ENCODE measurements at places on chromosomes 6 and 20. TPM values are rescaled to one million over a fixed set of nuclear protein-coding genes. Genes with fewer than 3 reads are reported as not detected.

GRCh38 chr6:159943968-159944598 lies 24.8 kb upstream of the IGF2R start:
- DNase-seq: no peak

DNA sequence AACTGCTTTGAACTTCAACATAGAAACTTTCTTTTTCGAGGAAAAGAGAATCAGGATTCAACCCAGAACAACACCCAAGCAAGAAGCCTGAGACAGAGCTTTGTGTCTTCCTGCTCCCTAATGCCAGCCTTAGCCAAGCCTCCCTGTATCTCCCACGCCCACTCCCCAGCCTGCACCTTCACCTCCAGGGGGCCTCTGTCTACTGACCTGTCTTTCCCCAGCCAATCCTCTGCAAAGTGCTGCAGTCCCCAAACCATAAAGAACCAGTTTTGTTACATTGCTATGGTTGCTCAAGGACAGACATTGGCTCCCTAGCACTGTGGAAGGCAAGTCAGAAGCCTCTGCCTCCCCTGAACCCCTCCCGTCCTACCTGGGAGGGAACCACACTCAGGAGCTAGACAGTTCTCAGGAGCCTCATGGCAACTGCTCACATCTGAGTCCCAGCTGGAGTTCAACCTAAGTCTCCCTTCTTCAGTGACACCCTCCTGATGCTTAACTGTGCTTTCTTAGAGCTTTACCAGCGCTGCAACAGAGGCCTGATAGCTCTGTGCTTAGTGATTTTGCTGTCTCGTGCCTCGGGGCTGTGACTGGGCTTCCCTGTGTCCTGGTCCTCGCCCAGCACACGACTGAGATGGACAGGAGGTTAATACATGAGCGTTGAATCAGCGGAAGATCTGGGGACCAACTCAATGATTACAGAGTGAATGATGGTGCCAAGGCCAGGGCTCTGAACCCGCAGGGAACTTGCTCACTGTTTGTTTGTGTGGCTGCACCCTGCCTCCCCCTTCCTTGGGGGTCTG lies 101.5 kb upstream of the DUSP22 start:
- DNase-seq: no peak

- no peak for DNase-seq
These were observed 59.7 kb upstream of the TMEM181 start for GRCh38 chr6:158500016-158500735.

GRCh38 chr6:108798670-108799353 lies 49.4 kb upstream of the ARMC2 start:
- no peak for DNase-seq

DNA sequence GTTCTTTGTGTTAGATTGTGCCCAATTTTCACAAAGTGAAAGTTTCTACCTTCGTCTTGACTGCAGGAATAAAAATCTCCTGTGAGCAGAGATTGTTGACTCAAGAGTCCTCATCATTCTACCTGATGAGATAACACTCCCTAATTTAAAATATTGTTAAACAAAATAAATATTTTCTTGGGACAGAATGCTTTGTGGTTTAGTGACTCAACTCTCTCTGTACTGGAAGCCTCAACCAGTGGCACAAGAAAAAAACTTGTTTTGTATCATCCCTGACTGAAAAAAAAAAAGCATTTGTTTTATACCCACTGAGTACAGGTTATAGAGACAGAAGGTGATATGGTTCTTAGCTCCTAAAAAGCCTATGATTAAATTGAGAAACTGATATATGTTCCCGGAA lies 78.9 kb downstream of the CRYBG1 start:
- DNase-seq: no peak

Gene NFATC2
- 0.23 TPM for total RNA-seq

Gene SAMD3
- not detected for total RNA-seq

Gene HDGFL1
- total RNA-seq: not detected

Data from H4 (cell line).